ENCODE measurements at places on chromosomes 2 and 18.

- no peak for DNase-seq
These were observed 47.1 kb downstream of the SPTBN1 start for GRCh38 chr2:54503192-54503591.

- DNase-seq = no peak
These were observed 89.4 kb downstream of the HDAC4 start for GRCh38 chr2:239311132-239312040.

GRCh38 chr18:48992791-48993555 is 42.2 kb upstream of the SMAD7 start:
- DNase-seq = no peak

DNA sequence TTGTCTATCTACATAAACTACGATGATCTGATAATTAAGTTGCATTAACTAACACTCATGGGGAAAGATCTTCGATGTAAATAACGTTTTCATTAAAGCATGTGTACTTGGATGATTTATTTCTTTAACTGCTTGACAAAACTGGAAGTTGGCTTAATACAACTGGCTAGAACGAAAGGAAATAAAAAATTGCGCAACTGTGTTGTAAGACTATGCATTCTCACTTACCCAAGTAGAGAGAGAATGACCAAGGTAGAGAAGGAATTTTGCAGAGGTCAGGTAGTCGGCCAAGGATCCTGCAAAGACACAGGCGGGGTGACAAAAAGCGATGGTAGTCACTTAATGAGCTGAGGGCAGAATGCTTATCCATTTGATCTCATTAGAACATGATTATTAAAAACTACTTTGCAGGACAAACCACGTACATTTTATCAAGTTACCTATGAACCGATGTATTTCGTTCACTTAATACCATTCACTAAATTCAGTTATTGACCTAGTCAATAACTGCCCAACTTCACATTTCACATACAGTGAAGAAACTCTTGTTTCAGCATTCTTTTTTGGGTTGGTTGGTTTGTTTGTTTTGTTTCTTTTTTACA is 900 bp downstream of the SLC40A1 start:
- no peak for DNase-seq

DNA sequence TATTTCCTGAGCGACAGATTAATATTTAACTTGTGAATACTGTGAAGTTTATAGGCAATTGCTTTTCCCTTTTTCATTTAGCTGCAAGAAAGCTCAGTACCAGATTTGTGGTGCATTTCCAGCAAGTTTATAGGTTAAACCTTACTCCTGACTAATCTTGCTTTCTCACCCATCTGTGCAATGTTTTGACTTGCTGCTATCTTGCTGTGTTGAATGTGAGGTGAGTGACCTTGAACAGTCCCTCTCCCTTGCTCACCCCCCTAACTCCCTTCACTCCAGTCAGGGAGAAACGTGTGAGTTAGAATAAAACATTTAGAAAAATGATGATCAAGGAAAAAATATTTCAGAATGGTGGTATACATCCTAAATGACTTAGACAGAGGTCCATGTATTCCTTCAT is 39.8 kb upstream of the PARD3B start:
- no peak for DNase-seq

- no peak for DNase-seq
These were observed 20.8 kb downstream of the ATF2 start for GRCh38 chr2:175147186-175147585.

- no peak for DNase-seq
These were observed 57.1 kb downstream of the PXDN start for GRCh38 chr2:1687254-1687653.

DNA sequence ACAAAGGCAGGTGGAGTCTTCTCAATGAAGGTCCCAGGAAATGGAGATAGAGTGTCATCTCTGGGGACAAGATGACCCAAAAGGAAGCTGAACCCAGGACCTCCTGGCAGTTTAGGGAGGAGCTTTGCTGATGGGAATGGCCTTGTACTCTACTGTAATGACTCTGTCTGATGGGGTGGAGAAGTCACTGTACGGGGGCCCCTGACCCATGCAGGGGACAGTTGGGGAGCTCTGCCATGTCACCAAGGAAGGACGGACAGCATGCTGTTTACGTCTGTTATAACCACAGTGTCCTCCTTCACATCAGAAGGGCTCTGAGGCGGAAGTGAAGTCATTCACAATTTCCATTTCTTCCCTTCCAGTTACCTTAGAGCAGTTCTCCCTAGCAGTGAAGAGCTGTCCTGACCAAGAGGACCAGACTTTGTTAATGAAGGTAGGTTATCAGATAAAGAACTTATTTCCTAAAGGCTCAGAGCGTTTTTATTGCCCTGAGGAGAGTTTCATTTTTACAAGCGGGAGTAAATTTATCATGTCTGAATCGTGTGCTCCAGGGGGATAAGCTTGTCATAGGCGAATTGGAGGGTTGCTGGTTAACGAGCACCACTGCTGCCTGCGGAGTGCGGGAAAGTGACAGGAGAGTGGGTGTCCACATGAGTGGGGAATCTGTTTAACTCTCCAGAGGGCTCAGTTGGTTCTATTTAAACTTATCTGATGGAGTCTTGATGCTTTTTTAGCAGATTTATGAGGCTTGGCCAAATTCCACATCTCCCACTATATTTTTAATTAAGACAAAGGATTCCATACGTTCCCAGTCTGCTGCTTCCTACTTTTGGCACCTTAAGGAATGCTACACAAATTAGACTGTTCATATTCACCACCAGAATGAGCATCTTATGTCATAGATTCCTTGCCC is 71.6 kb upstream of the BCL2L11 start:
- DNase-seq = no peak

GRCh38 chr18:32930695-32931301 is 158.0 kb upstream of the KLHL14 start:
- DNase-seq = no peak

- no peak for DNase-seq
These were observed 74.6 kb downstream of the CCDC88A start for GRCh38 chr2:55345064-55345463.

DNA sequence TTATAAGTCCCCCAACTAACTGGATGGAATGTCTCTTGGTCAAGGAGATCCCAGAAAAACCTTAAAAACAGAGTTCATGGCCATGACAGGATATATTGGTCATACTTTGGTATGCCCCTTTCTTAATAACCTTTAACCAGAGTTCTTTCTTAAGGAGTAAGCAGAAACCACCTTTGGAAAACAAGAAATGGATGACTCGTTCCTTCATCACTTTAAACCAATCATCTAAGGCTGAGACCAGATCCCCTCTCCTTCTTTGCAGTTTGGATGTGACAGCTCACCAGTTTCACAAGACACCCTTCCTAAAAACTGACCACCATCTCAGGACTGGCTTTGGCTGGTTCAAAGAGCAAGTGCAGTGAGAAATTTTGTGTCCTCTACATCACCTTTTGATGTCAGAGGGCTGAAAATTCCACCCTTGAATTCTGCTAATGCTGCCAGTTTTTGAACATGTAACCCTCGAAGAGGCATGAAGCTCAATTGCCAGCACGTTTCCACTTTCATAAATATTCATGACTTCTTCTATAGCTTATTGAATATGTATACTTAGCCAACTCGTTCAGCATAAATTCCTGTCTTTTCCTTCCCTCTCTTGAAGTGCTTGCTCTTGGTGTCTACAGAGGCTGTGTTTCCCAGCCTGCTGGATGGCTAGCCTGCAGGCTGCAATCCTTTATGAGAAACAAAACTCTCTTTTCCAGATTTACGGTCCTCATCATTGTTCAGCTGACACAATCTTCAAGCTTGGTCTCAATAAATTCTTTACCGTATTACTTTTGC is 1323.5 kb upstream of the TMEFF2 start:
- no peak for DNase-seq

GRCh38 chr2:124121760-124122275 is 96.7 kb downstream of the CNTNAP5 start:
- no peak for DNase-seq

GRCh38 chr2:72394541-72395070 is 246.9 kb upstream of the CYP26B1 start:
- no peak for DNase-seq

DNA sequence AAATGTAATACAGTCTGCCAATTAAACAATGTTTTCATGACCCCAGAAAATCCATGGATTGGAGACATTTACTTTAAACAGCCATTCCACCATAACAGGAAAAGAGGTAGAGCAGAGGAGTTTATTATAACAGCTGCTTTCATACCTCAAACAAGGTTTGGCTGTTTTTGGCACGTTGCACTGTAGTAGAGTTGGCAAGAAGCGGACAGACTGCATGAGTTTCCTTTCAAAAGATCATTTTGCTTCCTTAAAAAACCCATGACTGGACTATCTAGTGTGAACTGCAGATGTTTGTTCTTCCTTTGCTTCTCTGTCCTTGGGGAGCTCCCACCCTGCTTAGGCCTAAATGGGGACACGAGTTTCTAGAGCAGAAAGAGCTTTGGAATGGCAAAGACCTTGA is 108.5 kb upstream of the THOC1 start:
- no peak for DNase-seq

DNA sequence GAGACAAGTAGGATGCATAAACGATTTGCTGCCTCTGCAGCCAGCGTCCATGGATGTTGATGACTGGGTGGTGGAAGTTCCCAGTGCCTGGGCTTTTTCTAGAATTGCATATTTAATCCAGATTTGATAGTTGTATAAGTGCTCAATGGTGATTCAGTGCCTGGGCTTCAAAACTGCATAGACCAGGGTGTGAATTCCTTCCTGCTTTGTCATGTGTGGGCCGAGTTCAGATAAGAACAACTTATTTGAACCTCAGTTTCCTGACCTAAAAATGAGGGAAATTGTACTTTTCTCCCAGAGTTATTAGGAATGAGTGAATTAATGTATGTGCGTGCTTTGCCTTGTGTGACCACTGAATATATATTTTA is 154.6 kb downstream of the WDSUB1 start:
- DNase-seq = no peak

GRCh38 chr18:58502628-58503027 is 126.3 kb downstream of the ALPK2 start:
- no peak for DNase-seq

- DNase-seq = no peak
These were observed 227.5 kb upstream of the SOX11 start for GRCh38 chr2:5464657-5465056.

DNA sequence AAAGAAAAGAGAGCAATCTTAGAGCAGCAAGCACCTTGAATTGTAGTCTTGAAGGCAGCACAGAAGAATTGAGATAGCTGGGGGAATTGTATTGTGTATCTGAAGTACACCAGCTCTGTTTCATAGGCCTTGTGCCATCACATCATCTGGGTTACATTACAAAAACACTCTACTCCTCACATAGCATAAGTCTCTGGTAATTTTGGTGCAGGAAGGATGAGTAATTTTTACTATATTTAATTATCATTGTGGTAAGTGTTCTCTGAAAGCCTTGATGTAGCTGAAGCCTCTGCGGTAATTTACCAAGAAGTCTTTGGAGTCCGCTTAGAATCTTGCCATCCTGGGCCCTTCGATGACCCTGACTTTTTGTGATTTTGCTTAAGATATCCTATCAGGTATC is 291.1 kb downstream of the ARHGAP15 start:
- DNase-seq = no peak

- DNase-seq = peak; percentile 37
These were observed 22.2 kb upstream of the TMEM87B start for GRCh38 chr2:112032689-112033465.

- no peak for DNase-seq
These were observed 99.5 kb upstream of the MMADHC start for GRCh38 chr2:149687052-149687427.

DNA sequence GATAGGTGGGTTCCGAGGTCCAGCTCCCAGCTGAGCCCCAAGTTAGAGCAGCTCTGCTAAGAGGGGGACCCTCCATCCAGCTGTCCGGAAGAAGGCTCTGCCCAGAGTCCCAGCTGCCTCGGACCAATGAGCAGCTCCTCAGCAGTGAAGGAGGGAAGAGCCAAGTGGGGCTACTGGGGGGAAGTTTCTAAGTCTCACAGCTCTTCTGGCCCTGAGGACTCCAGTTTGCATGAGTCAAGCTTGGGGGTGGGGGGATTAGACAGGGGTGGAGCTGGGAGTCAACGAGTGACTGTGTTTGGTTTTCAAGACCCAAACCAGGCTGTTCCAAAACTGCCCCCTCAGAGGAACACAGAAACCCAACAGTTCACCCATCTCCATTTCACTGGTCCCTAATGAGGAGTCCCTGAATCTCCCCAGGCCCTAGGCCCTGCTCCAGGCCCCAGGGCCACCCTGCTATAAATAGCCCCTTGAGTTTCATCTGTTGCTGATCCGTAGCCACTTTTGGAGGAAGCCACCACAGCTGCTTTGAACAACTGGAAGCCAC is 100.9 kb downstream of the TNS1 start:
- DNase-seq = no peak

GRCh38 chr2:201644001-201644400 is 698 bp upstream of the TMEM237 start:
- DNase-seq = peak; percentile 18

GRCh38 chr2:175003875-175004729 is 1.1 kb downstream of the CHN1 start:
- DNase-seq = no peak

- no peak for DNase-seq
These were observed 13.1 kb downstream of the KRCC1 start for GRCh38 chr2:88042476-88042875.

- DNase-seq = no peak
These were observed 4.0 kb upstream of the ZFP36L2 start for GRCh38 chr2:43230351-43230885.

- DNase-seq = no peak
These were observed 7.2 kb downstream of the NBAS start for GRCh38 chr2:15553951-15554350.

DNA sequence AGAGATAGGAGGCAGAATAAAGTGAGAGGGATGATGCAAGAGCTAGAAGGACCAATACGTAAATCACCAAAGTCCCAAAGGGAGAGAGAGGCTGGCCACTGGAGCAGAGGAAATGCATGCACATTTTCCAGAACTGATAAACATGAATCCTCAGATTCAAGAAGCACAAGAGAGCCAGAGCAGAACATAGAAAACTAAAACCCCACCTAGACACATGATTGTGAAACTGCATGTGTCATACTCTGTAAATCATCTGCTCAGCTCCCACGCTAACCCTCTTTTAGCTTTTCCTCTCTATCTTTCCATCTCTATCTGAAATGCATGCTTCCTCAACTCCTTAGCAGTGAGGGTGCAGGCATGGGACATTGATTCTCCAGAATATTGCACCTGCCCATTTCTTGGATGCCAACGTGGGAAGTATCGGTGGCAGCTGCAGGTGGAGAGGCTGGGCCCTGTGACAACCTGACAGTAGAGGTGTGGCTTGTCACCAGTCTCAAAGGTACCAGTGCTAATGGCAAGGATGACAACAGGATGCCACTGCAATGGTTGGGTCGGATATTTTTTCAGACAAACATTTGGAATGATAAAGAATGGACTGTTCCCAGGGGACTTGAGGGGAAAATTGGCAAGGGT is 89.3 kb upstream of the OTOS start:
- DNase-seq = no peak
